ENCODE measurements at places on chromosomes 5 and 9.

GRCh38 chr5:158267228-158267627 is 408.3 kb upstream of the CLINT1 start:
- DNase-seq = no peak

DNA sequence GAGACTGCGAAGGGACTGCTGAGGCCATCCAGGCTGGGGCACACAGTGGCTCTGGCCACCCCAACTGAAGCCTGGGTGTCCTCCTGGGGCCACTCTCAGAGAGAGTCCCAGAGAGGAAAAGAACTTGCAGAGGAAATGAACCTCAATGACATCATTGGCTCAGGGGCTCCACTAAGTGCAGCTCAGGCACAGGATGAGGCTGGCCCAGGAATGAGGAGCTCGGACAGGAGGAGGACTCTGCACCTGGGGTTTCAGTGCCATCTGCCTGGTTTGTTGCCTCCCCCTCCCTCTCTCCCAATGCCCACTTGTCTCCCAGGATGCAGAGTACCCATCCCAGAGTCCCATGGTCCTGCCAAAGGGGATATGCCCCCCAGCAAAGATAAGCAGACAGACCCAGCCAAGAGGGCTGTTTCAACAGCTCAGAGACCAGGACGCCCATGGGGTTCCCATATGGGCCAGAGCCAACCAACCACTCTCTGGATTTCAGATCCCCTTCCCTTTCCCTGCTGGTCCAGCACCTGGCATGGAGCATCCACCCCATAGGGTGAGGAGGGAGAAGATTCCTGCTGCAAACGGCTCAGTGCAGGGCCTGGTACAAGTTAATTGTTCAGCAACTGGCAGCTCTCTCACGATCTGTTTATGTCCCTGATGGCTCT is 26.9 kb upstream of the OLFM1 start:
- no peak for DNase-seq

GRCh38 chr9:136850866-136851775 is 1.0 kb upstream of the MAMDC4 start:
- DNase-seq = no peak

- no peak for DNase-seq
Observed at GRCh38 chr9:75964427-75964826, 74.0 kb downstream of the PCSK5 start.

DNA sequence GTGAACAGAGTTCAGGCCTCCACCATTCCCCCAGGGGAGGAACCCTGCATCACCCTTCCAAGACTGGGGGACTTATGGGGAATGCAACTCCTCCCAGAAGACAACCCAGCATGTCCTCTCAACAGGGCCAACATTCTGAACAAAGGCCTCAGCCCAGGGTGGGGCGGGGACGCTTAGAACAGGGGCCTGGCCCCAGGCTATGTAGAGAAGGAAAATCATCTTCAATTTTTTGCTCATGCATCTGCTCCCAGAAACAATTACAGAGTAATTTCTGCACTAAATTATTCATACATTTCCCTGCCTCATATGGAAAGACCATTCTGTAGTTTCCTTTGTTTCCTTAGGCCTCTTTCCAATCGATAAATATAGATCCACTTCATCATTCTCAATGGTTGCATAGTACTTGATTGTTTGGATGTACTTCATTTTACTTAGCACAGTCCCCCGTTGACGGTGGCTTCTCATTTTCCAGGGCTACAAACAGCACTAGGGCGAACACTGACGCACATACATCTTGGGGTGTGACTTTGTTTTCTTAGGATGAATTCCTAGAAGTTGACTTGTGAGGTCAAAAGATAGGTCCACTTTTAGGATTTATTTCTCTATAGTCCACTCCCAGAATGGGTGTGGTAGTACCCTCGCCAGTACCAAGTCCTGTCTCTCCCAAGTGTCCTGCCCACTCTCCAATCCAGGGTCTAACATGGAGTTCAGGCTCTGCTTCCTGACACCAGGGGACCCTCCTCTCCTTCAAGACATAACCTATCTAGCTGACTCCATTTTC is 27.2 kb upstream of the SMU1 start:
- no peak for DNase-seq

- DNase-seq = no peak
Observed at GRCh38 chr5:119332978-119333401, 22.8 kb upstream of the TNFAIP8 start.

GRCh38 chr9:23497137-23497504 is 328.9 kb downstream of the ELAVL2 start:
- DNase-seq = no peak

- DNase-seq = peak; percentile 35
Observed at GRCh38 chr5:14165375-14166106, 22.4 kb downstream of the TRIO start.

- DNase-seq = no peak
Observed at GRCh38 chr9:132832171-132832881, 45.8 kb downstream of the AK8 start.

DNA sequence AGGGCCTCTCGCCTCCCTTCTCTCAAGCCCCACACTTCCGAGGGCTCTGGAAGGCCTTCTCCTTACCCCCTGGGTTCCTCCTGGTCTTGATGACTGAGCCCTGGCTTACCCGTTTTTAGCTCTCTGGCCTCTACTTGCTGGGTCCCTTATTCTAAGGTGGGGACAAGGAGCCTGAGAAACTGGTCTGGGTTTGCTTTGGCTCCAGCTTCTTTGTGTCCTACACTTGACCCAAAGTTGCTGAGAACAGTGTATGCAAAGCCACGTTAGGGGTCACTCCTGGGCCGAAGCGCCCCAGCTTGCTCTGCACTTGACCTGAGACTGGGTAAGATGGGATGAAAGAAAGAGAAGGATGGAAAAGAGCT is 788 bp downstream of the ZNF346 start:
- DNase-seq = no peak

DNA sequence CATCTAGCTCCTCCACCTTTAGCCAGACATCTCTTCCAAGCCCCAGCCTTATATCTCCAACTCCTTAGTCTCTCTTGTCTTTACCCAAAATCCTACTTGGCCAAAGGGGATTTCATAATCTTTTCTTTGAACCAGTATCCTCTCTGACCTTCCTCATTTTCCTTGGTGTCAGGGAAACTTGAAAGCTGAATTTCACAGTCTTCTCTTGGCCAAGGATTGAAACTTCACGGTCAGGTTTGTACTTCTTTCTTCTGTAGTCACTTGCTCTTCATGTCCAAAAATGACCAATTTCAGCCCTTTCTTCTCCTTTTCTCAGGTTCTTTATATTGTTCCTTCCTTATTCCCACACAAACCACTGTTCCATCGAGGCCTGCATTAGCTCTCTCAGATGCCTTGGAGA is 473.7 kb upstream of the KLF4 start:
- peak; percentile 56 for DNase-seq

Measured in suppressor macrophage treated with lipopolysaccharide for 4 hours (primary cell).